ENCODE measurements at places on chromosomes 1 and 21. TPM values are rescaled to one million over a fixed set of nuclear protein-coding genes. Genes with fewer than 3 reads are reported as not detected.

Gene HPDL
- 4.4 TPM for total RNA-seq

Gene SLC30A1
- 20.2 TPM for total RNA-seq

Gene KRTAP19-7
- not detected for total RNA-seq

Gene CHRM3
- total RNA-seq = 0.16 TPM

Gene DDAH1
- total RNA-seq = 7.0 TPM

Gene ASPM
- total RNA-seq = 17.7 TPM

Gene PBX1
- total RNA-seq = 13.3 TPM

Gene RGS8
- total RNA-seq = not detected

Gene CYYR1
- total RNA-seq = not detected

Gene DEPDC1
- total RNA-seq = 11.7 TPM

Gene MPL
- total RNA-seq = not detected
